ENCODE measurements at places on chromosomes 7 and 10.

DNA sequence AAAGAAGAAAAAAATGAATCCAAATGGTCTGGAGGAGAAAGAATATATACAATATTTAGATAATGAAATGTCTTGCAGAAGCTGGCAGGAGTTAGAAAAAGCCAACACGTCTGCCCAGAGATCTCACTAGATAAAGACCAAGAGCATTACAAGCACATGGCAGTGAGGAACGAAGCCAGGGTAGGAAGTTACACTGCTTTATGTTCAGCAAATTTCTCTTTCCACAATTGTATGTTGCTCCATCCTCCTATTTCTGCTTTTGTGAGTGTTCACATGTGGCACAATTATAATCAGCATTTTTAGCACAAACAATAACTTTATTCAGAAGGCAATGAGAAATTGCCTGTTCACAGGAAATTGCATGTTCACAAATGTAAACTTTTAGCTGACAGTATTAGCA, 53.7 kb downstream of the LRRC17 start:
- no peak for DNase-seq

GRCh38 chr7:73851410-73852338, 9.3 kb upstream of the TMEM270 start:
- no peak for DNase-seq

- DNase-seq, result no peak
Observed at GRCh38 chr7:94514140-94514889, 4.7 kb downstream of the CASD1 start.

DNA sequence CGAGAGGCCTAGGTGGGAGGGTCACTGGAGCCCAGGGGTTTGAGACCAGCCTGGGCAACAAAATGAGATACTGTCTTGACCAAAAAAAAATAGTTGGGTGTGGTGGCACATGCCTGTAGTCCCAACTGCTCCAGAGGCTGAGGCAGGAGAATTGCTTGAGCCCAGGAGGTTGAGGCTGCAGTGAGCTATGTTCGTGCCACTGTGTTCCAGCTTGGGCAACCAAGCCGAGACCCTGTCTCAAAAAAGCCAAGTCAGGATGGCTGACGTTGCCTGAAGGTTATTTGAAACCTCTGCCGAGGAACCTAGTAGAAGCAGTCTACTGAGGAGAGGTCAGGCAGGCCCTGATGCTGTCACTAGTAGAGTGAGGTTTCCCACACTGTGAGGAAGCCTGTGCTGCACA, 22.8 kb downstream of the DNAJB6 start:
- no peak for DNase-seq

- DNase-seq, result no peak
Observed at GRCh38 chr10:70255329-70256299, 22.4 kb upstream of the PPA1 start.

Data from stimulated activated CD8-positive, alpha-beta memory T cell treated with anti-CD3 and anti-CD28 coated beads, Interleukin-15, amount 100 ng/mL, for 4 hours (primary cell).